Adipocyte (in vitro differentiated cells): ENCODE measurements at places on chromosomes 11 and 22.

DNA sequence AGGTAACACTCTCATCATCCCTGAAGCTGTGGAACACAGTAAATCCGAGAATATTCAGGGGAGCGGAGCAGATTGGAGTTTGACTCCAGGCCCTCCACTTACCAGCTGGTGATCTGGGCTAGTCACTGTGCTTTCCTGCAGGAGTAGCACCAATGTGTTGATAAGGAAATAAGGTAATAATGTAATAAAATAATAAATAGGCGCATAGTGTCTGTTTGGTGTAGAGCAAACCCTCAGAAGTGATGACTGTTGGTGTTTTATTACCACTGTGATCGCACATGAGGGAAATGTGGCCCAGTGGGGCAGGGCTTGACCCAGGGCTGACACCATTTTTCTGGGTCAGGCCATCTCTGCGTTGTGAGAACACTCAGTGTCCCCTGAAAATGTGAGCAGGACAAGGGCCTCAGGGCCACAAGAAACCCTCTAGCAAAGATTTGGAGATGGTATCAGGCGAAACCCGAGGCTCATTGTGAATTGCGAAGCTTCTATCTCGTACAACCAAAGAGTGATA is 563.9 kb upstream of the B3GAT1 start:
- DNase-seq, result no peak

DNA sequence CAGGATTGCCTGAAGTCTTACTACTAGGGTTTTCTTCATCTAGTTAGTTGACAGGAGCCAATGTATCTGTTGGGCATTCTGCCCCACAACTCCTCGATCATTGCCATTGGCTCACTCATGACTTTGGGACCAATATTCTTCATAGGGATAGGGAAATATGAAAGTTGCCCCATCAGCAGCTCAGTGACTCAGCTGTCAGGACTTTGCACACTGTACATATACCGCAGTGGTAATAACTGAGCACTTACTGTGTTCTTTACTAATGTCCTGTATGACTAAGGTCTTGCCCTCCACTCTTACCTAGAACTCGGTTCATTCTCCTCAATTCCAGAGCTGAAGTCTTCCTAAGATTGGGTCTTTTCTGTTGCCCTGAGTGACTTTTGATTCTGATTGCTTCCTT is 46.8 kb upstream of the PGR start:
- no peak for DNase-seq

GRCh38 chr11:68684385-68685356 is at the start of gene GAL:
Gene GAL, plus strand, starts transcription at chr11:68684544. Its CDS starts 380 bp downstream, at chr11:68684924.
- peak; percentile 49 for DNase-seq

- DNase-seq, result no peak
These were observed 1397.3 kb upstream of the TENM4 start for GRCh38 chr11:80838153-80838552.

DNA sequence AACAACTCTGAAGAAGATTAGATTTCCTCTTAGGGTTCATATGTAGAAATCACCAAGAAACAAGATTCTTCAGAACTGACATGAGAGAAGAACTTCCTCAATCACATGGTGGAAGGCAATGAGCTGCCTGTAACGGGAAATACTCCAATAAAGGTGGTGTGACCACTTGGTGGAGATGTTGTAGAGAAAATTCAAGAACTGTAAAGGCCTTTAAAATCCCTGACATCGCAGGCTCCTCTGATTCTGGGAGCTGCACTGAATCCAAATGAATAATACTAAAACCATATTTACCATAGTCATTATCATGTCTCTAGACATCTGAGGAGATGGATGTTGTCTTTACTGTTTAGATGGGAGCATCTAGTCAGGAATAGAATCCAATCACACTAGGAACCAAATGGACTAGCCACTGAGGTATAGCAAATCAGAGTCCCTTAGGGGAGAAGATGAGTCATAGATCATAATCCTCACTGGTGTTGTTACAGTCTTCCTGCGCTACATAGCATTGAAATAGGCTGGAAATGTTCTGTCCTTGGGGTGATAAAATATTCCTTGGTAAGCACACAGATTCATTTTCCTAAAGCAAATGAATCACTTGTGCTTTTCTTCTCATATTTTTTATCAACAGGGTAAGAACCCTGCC is 321.6 kb upstream of the TENM4 start:
- DNase-seq, result peak; percentile 31

GRCh38 chr22:33459137-33459536 is 401.0 kb upstream of the SYN3 start:
- DNase-seq, result no peak
